Pancreas (tissue), 10 donors: ENCODE measurements at places on chromosomes 5 and 9. TPM values are rescaled to one million over a fixed set of nuclear protein-coding genes. Genes with fewer than 3 reads are reported as not detected.

DNA sequence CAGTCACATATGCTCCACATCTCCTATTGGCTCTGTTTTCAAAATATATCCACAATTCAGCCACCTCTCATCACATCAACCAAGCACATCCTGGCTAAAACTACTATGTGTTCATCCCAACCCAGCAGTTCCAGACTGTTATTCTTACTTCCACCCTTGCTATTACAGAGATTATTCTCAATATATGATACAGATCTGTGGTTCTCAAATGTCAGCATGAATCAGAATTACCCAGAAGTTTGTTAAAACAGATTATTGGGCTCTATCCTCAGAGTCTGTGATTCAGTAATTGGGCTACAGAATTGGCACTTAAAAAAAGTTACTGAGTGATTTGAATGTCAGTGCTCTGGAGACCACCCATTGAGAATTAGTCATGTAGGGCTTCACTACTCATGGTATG, 78.8 kb upstream of the IZUMO3 start:
- no peak for DNase-seq

- DNase-seq: no peak
Measured at GRCh38 chr9:99392986-99393385, 170.9 kb downstream of the SEC61B start.

DNA sequence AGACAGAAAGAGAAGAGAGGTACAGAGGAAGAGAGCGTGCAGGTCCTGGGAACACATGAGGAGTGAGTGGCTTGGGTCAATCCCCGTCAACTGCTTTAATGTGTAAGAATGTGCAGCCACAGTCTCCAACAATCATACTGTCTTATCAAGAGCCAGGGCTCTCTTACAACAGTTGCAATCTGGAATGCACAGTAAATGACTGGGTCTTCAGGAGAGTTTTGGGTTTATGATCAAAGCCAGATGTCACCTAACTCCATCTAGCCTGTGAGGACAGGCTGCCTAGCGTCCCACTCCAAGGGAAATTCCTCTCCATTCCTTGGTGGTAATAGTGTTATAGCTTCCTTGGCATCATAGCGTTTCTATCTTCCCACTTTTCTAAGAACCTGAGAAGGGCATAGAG, 75.0 kb upstream of the TRIO start:
- no peak for DNase-seq

DNA sequence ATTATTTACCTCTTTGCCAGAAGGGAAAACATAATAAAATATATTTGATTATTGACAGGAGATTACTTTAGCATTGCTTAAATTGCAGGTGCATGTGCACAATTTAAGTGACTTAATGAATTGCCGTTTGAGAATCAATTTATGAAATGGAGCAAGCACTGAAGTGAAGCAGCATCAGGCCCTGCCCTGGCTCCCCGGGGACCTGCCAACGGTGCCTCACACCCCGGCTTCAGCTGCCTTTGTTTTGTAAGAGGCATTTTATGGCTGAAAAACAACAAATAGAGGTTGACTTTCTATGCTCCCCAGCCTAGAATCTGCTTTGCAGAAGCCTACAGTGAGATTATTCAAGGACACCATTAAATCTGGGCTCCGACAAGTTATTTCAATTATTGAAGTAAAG, 359.1 kb upstream of the IRX4 start:
- DNase-seq: no peak

DNA sequence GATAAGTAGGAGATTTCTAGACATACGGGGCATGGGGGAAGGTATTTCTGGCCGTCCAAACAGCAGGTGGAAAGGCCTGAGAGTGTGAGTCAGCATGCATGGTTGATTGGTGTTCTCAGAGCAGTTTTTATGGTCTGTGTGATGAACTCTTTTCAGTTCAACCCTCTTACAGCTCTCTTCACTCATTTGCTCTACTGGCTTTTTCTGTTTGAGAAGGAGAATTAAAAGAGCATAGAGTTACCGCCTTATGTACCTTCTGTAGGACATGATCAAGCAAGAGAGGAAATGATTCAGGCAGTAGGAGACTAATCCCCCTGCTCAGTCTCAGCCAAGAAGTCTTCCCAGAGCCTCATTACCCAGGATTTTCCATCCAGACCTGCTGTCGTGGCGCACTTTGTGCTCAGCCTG, 92.4 kb downstream of the PRDM6 start:
- no peak for DNase-seq

- peak; percentile 43 for DNase-seq
Measured at GRCh38 chr9:92610470-92611420, 59.2 kb downstream of the IPPK start.

GRCh38 chr9:136860529-136860928, 5.6 kb downstream of the EDF1 start:
- peak; percentile 52 for DNase-seq

DNA sequence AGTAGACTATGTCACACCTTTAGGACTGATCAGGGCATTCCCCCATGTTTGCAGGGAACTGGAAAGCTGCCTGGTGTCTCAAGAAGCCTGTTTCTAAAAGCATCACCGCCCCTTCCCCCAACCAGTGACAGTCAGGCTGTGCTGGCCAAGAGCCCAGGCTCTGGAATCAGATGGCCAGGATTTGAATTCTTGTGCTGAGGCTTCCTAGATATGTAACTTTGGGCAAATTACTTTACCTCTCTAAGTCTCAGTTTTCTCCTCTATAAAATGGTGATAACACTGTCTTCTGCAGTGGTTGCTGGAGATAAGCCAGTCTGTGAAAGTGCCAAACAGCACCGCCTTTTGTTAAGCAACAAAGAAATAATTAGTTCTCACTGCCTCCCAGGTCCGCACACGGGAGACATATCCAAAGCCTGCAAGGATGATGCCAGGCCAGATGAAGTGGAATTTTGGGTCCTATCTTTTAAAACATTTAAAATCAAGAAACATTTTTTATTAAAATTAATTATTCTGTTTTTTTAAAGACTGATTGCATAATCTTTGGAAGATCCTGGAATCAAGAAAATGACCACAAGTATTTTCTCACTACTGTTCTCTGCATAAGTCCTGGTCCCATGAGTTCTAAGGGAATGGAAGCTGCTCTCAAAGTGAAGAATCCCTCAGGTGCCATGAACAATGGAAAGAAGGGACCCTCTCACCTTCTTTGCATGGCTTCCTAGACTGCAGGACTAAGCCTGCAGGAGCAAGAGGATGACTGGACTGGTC, 13.9 kb downstream of the SLC31A2 start:
- DNase-seq: no peak

DNA sequence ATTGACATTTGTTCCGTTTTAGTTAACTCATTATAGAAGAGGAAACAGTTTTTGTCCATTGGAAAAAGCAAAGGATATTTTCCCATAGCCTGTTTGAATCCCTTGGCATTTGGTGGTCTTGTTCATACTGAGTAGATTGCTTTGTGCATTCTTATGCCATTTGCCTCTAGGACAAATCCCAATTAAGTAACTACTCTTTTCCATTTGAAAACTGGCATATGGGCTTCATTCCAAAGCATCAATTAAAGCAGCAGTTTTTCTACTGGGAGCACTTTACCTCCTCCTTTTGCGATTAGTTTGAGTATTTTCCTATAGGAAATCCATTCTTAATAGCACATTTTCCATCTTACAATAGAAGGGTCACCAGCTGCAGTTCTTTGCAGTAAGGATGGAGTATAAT, 31.2 kb downstream of the GPR21 start:
- DNase-seq: no peak

GRCh38 chr9:117325110-117325731, 89.6 kb downstream of the ASTN2 start:
- no peak for DNase-seq

GRCh38 chr5:179596421-179596820, 27.1 kb downstream of the HNRNPH1 start:
- DNase-seq: no peak

DNA sequence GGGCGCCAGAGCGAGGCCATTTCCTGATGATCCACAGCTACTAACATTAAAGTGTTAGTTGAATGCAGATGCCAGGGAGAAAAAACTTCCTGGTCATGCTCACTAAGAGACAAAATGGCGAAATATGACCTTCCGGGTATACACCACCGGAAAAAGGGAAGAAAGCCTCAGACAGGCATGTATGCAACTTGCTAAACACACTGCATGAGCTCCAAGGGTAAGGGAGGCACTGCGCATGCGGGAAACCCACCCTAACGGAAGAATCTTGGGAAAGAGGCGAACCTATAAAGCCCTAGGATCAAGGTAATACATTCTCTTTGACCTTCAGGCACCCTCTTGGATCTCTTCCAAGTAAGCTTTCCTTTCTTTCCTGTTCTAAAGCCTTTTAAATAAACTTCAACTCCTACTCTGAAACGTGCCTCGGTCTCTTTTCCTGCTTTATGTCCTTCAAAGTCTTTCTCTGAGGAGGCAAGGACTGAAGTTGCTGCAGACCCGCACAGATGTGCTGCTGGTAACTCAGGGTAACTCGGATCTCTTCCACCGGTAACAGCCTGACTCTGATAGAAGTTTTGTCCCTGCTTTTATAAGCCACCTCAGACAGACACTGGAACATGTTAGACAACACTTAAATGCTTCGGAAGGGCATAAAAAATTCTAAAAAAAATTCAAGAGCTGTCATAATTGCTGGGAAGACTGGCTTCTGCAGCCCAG, 64.9 kb downstream of the DTWD2 start:
- DNase-seq: no peak

Gene PCDHGC5
- polyA plus RNA-seq: 0.09 TPM

Gene BAAT
- polyA plus RNA-seq: 2.0 TPM

Gene C6
- 30.9 TPM for polyA plus RNA-seq

Gene NUDT12
- polyA plus RNA-seq: 8.2 TPM

Gene CD72
- 7.7 TPM for polyA plus RNA-seq

Gene CCDC152
- polyA plus RNA-seq: 0.27 TPM

Gene GPX3
- 298 TPM for polyA plus RNA-seq

Gene KDM4C
- 10.5 TPM for polyA plus RNA-seq

Gene HDHD3
- polyA plus RNA-seq: 76.0 TPM
